Epithelial cell of proximal tubule (primary cell): ENCODE measurements at places on chromosomes 5 and 9.

GRCh38 chr9:134287591-134288491 lies 38.4 kb upstream of the RXRA start:
- no peak for DNase-seq

DNA sequence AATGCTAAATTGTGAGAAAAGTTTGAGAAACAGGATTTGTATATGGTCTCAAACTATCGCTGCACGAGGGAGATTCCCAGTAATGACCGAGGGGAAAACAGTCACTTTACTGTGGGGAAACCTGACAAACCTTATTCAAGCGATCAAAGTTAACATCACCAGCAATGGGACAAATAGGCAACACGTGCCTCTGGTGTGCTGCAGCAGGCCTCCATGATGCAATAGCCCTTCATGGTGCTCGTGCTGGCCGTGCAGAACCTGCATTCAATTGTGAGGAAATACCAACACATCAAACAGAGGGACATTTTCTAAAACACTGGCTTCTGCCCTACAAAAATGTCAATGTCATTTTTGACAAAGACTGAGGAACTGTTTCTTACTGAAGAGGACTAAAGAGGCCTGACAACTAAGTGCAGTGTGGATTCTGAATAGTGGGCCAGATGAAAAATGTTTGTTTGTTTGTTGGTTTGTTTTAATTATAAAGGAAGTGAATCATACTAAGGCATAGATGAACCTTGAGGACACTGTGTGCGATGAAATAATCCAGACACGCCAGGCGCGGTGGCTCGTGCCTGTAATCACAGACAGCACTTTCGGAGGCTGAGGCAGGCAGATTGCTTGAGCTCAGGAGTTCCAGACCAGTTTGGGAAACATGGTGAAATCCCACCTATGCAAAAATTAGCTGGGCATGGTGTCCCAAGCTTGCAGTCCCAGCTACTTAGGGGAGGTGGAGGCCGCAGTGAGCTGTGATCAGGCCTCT lies 17.6 kb upstream of the MARCHF6 start:
- DNase-seq = no peak

DNA sequence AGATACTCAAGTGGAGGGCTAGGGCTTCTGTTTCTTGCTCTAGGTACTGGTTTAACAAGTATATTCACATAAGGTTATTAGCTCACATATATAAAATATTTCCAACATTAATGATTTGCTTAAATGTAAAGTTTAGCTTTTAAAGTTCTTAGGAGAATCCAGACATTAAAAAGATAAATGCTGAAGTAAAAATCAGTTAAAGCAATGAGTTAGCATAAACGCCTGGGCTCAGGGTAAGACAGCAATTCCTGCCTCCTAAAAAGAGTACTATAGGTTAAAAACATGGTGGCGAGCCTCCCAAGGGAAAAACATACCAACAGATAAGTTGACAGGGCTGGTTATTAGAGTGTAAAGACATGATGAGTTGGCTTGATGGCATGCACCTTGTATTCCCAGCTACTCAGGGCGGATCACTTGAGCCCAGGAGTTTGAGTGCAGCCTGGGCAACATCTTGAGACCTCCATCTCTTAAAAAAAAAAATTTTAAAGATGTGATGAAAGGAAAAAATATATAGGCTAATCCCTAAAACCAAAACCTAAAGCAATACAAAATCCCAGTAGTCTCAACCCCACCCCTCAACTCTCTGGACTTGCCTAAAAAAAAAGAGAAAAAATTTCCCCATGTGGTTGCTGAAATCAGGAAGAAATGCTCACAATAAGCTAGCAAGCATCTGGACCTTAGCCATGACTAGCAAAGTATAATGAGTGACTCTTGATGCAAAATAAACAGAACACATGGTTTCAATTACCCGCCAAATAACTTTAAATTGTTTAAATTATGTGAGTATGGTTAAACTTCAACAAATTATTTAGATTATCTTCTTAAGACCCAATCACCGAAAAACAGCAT lies 3.6 kb downstream of the GOLPH3 start:
- no peak for DNase-seq

DNA sequence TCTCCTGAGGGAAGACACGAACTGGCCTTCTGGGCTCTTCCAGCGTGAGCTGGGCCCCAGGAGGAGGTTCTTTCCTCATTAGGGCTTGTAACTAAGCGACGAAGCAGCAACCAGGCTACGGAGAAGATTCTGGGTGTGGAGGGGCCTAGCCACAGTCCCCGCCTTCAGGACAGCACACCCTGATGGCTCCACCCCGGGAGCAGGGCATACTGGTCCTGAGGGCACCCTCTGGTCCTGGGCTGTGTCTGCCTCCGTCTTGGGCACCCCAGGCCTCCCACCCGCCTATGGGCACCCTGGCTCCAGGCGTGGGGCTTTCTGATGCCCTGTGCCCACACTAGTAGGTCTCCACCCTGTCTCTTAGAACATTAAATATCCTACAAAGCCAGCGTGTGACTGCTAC lies 136.4 kb downstream of the OLFM1 start:
- DNase-seq = no peak

- no peak for DNase-seq
Measured at GRCh38 chr5:141515141-141515540, 26.3 kb downstream of the PCDHGC5 start.

GRCh38 chr5:143536364-143536763 lies 132.9 kb upstream of the NR3C1 start:
- peak; percentile 68 for DNase-seq

DNA sequence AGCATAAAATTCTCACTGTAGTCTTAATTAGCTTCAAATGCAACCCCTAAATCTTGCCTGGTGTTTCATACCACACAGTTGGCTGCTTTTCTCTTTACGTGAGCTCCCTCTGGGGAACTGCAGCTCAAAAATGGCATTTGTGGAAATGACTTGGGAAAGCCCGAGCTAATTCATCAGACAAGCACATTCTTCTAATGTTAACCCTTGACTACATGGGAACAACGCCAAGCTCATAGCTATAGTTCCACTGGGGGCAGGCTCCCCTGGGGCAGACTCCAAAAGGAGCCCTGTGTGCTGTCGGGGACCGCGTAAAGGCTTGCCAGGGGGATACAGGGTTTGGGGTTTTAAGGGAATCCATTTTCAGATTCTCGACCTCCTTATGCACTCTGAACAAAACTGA lies 301.4 kb upstream of the DAP start:
- DNase-seq = peak; percentile 37

DNA sequence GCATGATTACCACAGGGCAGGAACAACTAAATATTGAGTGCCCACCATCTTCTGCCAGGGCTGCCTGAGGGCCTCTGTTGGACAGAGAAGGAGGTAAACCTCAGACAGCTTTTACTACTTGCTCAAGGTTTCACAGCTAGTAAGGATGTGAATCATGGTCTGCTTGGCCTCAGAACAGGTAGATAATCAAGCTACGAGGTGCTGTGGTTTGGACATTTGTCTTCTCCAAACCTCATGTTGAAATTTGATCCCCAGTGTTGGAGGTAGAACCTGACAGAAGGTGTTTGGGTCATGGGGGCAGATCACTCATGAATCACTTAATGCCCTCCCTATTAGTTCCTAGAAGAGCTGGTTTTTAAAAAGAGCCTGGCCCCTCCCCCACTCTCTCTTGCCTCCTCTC lies 541.2 kb upstream of the TRPC7 start:
- no peak for DNase-seq

- DNase-seq = no peak
Measured at GRCh38 chr9:14029806-14030374, 284.1 kb downstream of the NFIB start.

DNA sequence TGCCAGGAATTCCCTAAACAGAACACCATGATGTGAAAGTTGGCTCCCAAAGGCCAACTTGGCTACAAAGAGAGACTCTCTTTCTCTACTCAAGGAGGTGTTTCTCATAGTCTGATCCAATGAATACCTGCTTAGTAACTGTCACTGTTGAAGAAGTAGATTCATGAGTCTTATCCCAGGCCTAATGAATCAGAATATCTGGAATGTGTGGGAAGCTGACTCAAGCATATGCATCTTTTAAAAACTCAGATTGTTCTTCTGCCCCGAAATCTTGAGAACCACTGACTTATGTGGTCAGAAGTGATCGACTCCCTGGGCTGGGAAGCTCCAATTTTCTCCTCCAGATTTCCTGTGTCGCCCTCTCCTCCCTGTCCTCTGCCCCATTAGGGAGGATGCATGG lies 345.6 kb downstream of the PLK2 start:
- DNase-seq = peak; percentile 42

GRCh38 chr9:121736934-121737462 lies 85.6 kb downstream of the DAB2IP start:
- DNase-seq = no peak

DNA sequence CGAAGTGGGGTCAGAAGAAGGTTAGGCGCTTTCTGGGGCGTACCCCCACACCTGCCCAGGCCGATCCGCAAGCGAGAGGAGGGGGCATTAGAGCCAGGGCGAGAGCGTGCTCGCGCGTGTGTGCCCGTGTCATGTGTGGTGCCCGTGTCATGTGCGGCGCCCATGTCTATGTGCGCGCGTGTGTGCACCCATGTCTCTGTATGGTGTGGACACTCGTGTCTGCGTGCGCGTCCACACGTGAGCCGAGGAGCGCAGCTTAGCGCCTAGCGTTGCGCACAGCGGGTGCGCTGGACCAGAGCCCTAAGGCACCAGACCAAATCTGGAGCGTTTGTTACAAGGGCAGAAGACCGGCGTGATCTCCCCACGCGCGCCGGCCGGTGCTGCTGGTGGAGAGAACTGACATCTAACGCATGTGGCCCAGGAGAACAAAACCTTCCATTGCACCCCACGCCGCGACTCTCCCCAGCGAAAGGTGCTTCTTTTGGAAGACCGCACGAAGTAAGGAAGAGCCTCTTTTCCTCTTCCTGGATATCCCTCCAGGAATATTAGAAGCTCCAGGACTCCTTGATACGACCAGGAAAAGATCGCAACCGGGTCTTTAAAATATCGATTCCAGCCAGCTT lies 644 bp downstream of the NIM1K start:
- no peak for DNase-seq

- no peak for DNase-seq
Measured at GRCh38 chr5:158611581-158611980, 488.1 kb downstream of the EBF1 start.

GRCh38 chr9:3807601-3808000 lies 281.8 kb upstream of the RFX3 start:
- no peak for DNase-seq

GRCh38 chr5:165163861-165164260 lies 1658.4 kb downstream of the MAT2B start:
- DNase-seq = no peak

DNA sequence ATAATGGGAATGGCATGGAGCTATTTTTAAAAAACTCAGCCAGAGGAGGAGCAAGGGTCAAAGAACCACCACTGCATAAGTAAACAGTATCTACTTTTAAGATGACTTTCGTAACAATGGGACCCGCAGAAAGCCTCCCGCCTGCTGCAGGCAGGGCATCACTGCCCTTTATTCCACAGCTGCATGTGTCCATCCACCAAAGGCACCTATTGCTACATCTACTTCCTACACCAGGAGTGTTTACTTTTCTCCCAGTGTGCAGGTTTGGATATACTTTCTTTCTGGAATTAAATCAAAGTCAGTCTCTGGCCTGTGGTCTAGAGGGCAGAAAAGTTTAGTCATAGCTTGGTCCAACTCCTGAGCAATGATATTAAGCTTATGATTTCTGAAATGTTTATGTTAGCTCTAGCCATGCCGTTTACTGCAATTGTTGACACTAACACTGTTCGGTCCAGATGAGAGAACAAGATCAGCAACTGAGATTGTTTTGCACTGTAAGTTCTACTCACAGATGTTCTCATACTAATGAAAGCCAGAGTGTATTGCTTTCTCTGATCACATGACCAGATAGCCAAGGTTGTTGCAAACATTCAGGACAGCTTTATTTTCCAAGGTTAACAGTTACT lies 391.5 kb downstream of the FGF10 start:
- no peak for DNase-seq

GRCh38 chr9:97802276-97802675 lies 50.8 kb upstream of the FOXE1 start:
- peak; percentile 62 for DNase-seq

DNA sequence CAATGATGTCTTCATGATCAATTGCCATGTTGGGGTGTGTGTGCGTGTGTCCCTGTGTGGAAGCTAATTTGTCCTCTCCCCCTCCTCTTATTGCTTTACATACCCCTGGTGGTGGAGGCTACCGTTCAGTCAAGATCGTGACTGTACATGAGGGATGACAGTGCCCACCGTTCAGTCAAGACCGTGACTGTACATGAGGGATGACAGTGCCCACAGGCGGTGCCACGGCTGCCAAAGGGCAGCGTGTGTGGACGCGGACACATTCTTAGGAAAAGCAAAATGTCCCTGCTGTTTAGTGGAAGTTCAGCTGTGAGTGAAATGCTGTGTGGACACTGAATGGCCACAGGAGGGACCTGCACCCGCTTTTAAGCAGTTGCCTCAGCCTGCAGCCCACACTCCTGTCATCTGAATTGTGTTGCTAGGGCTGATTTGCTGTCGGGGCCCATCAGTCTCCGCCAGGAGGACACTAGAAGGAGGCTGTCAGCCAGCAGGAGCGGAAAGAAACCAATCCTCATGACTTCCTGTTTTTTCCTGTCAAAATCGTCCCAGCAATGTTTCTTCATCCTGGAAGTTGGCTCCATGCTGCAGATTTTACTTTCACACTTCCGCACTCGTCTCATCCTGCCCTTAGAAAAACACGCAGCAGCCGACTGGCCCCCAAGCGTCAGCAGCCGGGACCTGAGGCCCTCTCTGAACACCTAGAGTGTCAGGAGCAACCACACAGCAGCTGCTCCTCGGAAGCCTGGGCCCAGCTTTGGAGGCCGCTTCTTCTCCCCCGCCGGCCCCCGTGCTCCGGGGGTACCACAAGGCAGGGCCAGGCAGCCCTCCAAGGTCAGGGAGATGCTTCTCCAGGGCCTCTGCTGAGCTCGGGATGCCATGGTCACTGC lies 9.1 kb downstream of the OR2V1 start:
- no peak for DNase-seq

DNA sequence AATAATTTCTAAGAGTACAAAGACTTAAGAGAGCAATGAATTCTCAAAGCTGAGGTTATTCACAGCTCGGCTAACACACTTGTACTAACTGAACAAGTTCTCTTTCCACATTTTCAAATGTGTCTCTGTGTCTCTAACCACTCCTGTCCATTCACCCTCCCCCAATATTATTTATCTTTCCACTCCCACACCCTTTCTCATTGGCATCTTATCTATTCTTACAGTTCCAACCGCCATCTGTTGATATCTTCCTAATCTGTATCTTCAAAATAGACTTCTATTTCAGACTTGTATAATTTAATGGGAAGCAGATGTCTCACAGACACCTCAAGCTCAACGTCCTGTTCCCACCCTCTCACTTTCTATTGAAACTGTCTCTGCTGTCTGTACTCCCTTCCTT lies 205.9 kb downstream of the ANXA1 start:
- DNase-seq = no peak

- no peak for DNase-seq
Measured at GRCh38 chr5:40258222-40258621, 421.5 kb upstream of the PTGER4 start.
